ENCODE measurements at places on chromosomes 4 and X.

DNA sequence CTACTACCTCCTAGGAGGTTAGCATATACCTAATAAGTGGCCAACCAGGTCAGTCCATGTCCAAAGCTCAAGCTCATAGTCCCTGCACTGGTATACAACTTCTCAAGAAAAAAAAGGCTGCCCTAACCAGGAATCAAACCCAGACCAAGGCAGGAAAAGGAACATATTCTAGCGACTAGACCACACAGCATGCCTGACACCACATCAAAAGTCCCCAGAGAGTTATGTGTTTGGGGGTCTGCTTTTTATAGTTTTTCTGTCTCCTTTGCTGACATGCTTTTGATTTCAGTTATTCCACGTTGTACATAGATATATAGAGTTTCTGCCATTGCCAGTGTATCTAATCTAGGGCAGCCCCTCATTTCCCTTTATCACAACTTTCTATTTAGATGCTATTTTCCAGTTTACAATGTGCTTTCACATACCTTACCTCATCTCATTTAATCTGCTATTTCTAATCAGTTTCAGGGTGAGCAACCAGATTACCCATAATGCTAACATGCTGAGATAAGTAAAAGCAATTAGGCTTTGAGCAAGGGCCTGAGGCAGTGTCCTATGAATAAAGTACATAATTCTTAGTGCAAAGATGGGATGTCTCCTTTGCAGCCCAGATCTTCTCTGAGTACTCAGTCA lies 17.8 kb downstream of the ARHGEF6 start:
- no peak for DNase-seq

- no peak for DNase-seq
Measured at GRCh38 chr4:146275370-146275769, 61.0 kb downstream of the REELD1 start.

DNA sequence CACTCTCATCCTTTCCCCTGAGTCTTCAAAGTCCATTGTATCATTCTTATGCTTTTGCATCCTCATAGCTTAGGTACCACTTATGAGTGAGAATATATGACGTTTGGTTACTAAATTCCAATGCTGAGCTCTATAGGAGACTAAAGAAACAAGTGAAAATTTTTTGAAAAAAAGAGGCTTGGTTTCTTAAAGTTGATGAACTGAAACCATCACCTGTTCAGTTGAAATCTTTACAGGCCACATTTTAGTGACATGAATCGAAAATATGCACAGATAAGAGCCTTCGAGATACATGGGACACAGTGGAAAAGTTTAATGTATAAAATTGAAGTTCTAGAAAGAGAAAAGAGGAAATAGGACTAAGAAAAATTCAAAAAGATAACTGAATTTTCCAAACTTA lies 195.8 kb downstream of the GPM6A start:
- DNase-seq, result no peak

- no peak for DNase-seq
Measured at GRCh38 chr4:6916069-6916586, 6.5 kb downstream of the TBC1D14 start.

DNA sequence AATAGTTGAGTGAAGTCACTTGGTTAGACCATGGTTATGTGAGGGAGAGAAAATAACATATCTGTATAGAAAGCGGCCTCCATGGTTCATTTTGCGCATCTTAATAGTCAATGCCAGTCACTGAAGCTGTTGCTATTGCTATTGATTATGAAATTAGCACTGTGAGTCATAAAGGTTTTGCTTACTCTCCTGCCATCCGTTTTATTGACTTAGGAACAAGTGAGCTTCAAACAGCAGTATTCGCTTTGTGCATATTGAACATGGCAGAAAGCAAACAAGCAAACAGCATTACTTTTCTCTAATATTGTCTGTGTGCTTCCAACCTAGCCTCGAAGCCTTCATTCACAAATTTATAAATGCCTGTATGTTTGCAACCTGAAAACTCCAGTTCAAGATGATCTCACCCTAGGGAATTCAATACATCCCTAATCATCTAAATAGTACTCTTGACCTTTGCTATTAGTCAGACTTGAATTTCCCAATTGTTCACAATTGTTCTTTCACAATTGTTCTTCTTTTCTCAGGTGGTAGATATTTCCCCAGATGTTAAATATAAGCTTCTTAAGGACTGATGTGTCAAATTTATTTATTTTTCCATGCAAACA lies 55.9 kb upstream of the GABRA2 start:
- no peak for DNase-seq

GRCh38 chrX:15177316-15177715 lies 92.6 kb downstream of the ASB9 start:
- no peak for DNase-seq

DNA sequence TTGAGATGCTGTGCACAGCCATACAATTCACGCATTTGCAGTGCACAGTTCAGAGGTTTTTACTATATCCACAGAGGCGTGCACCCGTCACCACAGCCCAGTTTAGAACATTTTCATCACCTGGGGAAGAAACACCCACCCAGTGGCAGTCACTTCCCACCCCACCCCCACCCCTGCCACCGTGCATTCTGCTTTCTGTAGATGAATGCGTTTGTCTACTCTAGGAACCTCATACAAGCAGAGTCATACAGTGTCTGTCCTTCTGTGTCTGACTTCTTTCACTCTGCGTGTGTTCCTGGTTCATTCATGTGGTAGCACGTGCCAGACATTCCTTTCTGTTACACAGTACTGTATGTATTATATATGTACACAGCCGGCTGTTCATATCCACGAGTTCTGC lies 122.8 kb downstream of the TBL1X start:
- no peak for DNase-seq

Measured in activated CD4-positive, alpha-beta T cell treated with anti-CD3 and anti-CD28 coated beads, Interleukin-2, amount 50 U/mL, for 1 hour (primary cell).